ENCODE measurements at places on chromosomes 3 and 15.
A peak's percentile ranks its signal among the peaks of the same experiment; 100 is the strongest.

GRCh38 chr3:123586131-123586530 is 1.3 kb upstream of the HACD2 start:
- DNase-seq: peak; percentile 64

DNA sequence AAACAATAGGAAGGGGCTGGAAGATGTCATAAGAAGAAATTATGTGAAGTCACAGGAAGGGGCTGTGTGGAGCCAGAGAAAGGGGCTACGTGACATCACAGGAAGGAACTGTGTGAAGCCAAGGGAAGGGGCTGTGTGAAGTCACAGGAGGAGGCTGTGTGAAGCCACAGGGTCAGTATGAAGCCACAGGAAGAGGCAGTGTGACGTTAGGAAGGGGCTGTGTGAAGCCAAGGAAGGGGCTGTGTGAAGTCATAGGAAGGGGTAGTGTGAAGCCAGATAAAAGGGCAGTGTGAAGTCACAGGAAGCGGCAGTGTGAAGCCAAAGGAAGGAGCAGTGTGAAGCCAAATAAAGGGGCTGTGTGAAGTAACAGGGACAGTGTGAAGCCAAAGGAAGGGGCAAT is 32.5 kb downstream of the GASK1A start:
- DNase-seq: no peak

GRCh38 chr15:74314795-74315438 is 52.5 kb downstream of the CYP11A1 start:
- no peak for DNase-seq

- no peak for DNase-seq
These were observed 15.5 kb upstream of the LYZL4 start for GRCh38 chr3:42425736-42426407.

- DNase-seq: no peak
These were observed 70.3 kb downstream of the OXNAD1 start for GRCh38 chr3:16335333-16335732.

- no peak for DNase-seq
These were observed 1044.1 kb upstream of the NR2F2 start for GRCh38 chr15:95286352-95286880.

- no peak for DNase-seq
These were observed 10.6 kb upstream of the RFX7 start for GRCh38 chr15:56254265-56254664.

DNA sequence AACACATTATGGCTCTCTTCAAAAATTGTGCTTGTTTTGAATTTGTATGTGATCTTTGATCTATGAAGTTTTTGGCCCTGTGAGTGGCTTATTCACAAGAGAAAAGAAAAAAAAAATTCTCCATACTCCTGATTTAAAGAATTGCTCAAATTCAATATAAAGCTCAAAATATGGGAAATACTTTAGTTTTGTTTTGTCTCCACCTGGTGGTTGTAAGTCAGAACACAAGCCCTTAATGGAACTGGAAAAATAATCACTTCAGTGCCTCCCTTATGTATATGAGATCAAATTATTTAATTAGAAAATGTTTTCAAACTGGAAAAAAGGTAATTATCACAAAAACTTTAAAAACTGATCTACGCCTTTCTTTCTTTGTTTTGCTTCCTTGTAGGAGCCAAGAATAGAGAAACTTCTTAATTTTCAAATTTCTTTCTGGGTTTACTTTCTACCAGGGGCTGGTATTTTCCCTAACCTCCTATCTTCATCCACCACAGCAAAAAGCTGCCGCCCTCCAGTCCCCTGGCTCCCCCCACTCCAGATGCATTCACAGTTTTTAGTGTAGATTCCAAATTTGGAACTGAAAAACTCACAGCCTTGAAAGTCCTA is 50.6 kb downstream of the SERP1 start:
- DNase-seq: peak; percentile 30

GRCh38 chr3:100151024-100151707 is 36.9 kb upstream of the FILIP1L start:
- no peak for DNase-seq

DNA sequence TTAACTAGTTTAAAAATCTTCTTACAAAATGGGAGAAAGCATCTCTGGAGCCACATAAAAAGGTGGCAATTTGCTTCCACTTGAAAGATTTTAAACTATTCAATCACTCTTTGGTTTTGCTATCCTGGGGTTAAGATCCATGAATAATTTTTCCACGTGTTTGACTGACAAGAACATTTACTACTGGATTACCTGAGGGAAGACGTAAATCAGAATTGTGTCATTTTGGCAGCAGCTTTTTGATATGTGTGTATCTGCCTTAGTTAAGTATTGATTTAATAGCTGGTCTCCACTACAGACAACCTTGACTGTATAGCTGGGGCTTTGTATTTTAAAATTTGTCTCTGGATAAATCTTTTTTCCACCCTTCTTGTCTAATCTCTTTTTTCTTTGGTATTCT is 228.3 kb downstream of the EPHA3 start:
- DNase-seq: no peak

DNA sequence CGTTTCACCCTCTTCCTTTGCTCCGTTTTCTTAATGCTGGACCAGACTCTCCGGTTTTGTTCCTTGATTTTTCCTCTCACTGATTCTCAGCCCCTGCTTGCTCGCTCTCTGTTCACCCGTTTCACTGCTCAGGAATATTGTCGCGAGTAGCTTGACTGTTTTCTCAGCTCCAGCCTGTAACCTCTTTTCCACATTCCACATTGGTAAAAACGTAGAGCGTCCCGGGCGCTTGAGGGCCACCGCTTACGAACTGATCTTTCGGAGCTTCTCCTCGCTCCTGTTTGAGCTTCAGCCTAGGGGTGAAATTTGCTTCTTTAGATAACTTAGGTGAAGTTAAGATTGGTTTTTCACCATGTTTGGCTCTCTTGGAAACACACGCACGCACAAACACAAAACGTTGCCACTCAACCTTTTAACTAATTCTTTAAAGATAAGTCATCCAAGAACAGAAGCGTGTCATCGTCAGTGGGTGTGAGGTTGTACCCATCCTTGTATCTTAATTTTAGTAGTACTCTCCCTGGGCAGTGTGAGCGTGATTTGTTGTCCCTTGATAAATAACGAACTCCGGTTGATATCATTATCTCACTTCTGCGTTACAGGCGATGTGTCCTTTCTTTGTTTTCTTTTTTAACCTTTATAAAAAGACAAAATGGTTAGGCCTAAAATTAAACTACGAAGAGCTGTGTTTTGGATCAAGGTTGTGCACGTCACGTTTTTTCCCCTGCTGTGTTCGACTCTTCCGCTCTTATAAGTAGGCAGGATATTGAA is 1.0 kb downstream of the PAK2 start:
- DNase-seq: peak; percentile 22

- no peak for DNase-seq
These were observed 94.7 kb upstream of the RBMS3 start for GRCh38 chr3:29186131-29186599.

DNA sequence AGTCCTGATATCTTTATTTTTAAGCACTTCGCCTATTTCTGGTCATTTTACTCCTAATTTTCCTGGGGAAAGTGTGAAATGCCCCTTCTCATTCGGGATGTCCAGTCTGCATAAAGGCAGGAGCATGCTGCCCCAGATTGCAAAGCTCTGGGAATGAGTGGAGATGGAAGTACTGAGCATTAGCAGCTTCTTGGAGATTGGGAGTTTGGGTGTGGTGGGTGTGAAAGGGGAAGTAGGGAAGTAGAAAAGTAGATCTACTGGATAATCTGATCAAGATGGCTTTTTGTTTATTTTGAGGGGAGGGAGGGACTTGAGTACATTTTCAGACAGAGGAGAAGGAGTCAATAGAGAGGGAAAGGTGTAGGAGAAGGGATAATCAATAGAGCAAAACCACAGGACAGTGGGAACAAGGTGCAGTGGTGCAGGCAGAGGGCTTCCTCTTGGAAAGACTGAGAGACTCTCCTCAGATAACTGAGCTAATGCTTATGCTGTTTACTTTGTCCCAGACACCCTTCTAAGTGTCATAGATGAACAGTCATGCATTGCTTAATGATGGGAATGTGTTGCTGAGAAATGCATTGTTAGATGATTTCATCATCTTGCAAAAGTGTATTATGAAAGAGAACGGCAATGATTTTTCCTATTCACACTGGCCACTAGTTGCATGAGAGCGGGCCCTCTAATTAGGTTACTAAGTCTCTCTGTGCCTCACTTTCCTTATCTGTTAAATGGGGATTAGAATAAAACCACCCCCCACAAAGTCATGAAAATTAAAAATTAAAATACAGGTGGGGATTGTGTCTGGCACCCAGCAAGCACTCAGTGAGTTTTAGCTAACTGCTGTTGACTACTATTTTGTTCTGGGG is 45.5 kb downstream of the PHLDB2 start:
- no peak for DNase-seq

- no peak for DNase-seq
These were observed 45.8 kb downstream of the TM6SF1 start for GRCh38 chr15:83153288-83153687.

DNA sequence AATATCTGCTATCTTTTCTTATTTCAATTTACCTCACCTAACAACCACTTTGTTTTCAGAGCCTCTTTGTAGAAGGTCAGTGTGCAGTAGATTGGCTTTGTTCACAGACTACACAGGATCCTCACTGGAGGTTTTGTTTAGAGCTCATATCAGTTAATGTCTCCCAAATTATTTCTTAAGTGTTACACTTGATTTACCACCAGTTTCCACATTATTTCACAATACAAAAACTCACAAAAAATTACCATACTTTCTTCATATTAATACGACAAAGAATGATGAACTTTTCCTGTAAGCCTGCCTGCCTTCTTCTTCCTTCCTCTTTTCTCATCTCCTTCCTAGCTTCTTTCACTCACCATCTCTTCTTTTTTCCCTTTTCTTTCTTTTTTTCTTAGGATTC is 133.3 kb downstream of the ALCAM start:
- no peak for DNase-seq

- peak; percentile 14 for DNase-seq
These were observed 634 bp downstream of the MINDY2 start for GRCh38 chr15:58771621-58772250.

- no peak for DNase-seq
These were observed 356.2 kb upstream of the RARB start for GRCh38 chr3:25071846-25072245.

DNA sequence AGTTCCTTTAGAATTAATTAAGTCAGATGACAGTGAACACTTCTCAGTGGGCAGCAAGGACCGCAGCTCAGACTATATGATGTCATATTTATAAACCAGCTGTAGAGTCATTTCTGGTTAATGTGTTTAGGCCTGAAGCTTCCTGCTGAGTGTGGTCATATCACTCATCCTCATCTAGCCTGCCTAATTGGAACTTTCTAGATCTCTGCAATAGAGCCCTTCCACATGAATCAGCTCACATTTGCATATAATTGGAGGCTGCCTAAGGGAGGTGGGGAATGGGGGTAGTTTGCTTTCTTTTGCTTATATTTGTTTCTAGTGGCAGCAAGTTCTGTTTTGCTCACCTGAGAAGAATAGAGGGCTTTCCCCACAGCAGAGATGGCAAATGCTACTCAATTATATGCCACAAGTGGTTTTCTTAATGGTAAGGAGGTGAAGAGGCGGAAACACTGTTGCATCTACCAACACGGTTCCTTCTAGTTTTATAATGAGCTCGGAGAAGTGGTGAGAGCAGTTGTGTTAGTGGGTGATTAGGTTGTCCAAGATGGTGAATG is 148.1 kb downstream of the KLHL25 start:
- DNase-seq: peak; percentile 66

DNA sequence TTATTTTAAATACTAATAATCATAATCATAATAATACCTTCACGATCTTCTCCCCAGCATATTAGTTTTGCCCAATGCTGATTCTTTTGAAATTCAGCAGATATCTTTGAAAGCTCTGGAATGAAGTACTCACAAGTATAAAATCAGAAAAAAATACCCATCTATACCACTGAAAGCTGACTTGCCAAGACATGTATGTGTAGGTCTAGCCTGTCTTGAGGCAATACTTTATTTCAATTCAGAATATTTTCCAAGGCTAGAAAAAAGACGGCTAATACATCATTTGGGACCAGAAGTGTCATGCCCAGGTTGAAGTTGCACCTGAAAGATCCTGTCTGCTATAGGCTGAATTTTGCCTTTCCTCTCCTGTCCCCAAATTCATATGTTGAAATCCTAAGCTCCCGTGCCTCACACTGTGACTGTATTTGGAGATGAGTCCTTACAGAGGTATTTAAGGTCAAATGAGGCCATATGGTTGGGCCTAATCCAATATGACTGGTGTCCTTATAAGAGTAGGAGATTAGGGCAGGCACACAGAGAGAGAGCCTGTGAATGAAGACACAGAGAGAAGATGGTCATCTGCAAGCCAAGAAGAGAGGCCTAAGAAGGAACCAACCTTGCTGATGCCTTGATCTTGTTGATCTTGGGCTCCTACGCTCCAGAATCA is 255.9 kb upstream of the CMC1 start:
- DNase-seq: no peak

GRCh38 chr3:32884591-32884990 is 66.8 kb downstream of the TRIM71 start:
- no peak for DNase-seq

DNA sequence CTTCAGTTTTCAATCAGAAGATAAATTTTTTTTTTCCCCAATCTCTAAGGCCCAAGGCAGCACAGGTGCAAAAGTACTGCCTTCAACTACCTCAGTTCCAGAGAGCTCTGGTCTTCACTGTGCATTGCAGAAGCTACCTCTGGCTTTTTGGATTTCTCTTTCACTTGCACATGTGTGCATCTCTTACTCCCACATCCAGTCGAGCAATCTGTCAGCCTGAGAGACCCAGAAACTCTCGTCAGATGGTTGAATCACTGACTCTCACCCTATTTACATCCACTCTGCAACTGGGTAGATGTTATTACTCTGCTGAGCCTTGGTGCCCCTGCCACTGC is 813.8 kb downstream of the NR2F2 start:
- DNase-seq: no peak

DNA sequence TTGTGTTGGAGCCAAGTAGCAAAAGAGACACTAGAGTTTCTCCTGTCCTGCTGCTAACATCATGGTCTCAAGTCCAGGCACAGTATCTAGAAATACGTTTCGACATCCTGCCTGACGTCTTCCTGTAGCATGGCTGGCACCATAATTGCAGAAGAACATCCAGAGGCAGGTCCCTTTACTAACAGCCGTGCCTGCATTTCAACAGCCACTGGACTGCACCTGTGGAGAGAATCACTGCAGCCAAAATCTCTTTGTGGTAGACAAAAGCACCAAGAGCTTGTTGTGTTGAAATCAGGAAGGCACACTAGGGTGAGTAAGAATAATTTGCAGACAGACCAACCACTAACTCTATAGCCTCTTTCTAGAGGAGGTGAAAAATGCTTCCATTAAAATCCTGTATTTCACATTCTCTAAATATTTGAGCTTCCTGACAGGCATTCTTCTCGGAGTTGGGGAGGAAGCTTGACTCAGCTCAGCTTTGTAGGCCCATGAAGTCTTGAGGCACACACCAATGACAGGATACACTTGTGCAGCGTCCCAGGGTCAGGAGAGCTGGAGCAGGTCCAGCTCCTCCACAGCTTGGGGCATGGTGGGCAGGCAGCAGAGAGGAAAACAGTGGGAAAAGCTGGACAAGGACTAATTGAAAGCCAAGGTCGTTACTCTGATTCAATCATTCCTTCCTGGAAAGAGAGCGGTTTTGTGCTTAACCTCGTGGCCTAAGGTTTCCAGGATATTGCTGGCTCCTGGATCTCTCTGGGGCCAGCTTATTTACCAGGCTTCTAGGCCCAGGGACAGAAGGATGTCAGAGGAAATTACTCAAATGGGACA is 244.9 kb downstream of the FAM43A start:
- no peak for DNase-seq

GRCh38 chr3:152030320-152030719 is 156.9 kb downstream of the SUCNR1 start:
- no peak for DNase-seq
